ENCODE measurements at places on chromosomes 4 and X.
A peak's percentile ranks its signal among the peaks of the same experiment; 100 is the strongest.

DNA sequence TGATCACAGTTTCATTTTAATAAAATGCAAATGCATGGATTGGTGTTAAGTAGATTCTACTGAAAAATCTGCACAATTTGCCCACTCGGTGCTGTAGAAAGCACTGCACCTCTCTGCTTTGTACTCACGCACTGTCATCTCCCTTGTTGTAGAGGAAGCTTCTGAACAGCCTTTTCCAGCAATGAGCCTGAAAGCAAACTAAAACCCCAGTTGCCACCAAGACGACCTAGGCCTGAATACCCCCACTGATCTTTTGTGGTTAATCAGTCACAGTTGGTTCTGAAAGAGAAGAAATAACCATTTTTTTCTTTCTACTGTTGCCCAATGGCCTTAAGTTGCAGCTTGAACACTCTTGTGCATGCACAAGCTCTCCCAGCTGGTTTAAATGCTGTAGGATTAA, 229.8 kb downstream of the NLGN4X start:
- DNase-seq: no peak

DNA sequence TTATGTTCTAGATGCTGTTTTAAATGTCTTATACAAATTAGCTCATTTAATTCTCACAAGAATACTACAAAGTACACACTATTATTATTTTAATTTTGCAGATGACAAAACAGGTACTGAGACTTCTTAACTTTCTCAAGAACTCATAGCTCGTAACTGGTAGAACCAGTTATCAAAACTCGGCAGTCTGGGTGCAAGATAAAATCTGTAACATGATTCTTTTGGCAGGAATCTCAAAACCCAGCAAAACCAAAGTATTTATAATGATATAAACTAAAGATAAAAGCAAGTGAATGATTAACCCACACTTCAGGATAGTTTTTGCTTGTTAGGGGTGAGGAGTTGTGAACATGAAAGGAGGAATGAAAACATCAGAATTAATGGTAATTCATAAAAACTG, 27.6 kb downstream of the CLNK start:
- no peak for DNase-seq

DNA sequence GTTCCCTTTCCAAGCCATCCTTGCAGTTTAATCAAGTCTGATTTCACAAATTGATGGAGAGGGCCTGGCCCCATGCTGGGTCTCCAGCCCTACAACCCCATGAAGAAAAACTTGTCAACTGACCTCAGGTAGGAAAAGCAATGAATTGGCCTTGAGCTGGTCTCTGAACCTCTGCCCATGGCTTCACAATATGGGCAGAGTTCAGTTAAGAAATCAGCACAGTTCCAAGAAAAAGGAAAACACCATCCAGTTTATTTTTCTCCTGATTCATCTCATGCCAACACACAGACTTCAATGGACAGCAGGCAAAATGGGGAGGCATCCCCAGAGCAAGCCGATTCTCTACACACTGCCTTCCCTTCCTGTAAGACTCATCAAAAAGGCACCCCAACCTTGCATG, 3.3 kb downstream of the RIPPLY1 start:
- DNase-seq: no peak

- DNase-seq: no peak
Measured at GRCh38 chr4:86358257-86358656, 1.6 kb downstream of the MAPK10 start.

DNA sequence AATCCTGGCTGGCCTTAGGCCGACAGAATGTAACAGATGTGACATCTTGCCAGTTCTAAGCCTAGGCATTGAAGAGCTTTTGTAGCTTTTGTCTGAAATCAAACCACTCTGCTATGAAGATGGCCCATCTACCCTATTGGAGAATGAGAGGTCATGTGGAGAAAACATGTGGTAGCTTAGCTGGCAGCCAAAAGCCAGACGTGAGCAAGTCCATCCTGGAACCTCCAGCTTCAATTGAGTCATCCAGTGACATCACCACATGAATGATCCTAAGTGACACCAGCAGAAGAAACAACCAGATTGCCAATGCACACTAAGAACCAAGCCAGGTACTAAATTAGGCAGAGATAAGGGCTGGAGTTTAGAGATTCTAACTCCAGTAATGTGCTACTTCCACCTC, 154.8 kb upstream of the ZFP42 start:
- no peak for DNase-seq

DNA sequence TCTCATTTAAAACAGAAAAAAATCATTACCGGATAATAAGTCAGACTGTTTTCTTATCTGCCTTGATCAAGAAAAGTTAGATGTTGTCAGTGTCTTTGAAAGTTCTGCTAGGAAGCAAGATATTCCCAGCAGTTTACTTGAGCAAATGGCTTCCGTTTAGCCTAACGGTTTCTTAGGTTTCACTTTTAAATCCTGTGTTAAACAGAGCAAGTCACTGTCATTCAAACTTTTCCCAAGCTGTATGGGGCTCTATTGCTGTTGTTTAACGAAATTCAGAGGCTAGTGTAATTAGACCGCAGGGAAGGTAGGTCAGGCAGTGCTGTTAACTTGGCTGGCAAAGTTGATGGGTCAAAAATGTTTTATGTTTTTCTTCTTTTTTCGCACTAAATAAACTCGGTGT, 80.3 kb upstream of the NEIL3 start:
- no peak for DNase-seq

- no peak for DNase-seq
Measured at GRCh38 chr4:85613901-85614300, 139.0 kb downstream of the ARHGAP24 start.

DNA sequence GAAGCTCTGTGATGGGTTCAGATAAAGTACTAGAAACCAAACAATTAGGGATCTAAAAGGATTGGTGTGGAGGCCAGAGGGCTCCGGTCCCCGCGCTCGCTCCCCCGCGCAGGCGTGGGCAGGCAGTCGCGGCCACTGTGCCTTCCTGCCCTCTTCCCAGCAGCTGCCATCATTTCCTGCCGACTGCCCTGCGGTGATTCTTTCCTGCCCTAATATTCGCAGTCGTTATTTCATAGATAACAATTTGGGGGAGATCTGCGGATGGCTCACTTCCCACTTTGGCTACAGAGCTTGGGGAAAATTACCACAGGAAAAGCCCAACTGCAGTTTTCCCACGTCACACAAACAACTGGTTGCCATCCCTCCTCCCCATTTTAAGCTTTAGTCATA, 2.2 kb downstream of the GRIA2 start:
- DNase-seq: no peak

DNA sequence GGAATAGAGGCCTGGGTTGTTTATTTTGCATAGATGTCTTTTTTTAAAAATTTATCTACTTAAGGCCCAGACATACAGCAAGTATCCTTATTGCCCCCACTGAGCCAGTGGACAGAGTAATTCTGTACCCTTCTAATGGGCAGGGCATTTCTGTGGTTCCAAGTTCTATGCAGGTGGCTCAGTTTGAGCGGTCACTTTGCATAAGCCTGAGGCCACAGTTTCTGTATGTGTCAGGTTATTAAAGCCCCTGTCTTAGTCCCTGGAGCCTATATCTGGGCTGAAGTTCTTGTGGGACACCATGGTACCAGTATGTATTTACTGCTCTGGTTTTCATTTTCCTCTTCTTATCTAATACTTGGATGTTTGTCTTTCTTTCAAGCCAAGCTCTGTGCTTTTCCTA, 168.8 kb downstream of the MID1IP1 start:
- DNase-seq: no peak

DNA sequence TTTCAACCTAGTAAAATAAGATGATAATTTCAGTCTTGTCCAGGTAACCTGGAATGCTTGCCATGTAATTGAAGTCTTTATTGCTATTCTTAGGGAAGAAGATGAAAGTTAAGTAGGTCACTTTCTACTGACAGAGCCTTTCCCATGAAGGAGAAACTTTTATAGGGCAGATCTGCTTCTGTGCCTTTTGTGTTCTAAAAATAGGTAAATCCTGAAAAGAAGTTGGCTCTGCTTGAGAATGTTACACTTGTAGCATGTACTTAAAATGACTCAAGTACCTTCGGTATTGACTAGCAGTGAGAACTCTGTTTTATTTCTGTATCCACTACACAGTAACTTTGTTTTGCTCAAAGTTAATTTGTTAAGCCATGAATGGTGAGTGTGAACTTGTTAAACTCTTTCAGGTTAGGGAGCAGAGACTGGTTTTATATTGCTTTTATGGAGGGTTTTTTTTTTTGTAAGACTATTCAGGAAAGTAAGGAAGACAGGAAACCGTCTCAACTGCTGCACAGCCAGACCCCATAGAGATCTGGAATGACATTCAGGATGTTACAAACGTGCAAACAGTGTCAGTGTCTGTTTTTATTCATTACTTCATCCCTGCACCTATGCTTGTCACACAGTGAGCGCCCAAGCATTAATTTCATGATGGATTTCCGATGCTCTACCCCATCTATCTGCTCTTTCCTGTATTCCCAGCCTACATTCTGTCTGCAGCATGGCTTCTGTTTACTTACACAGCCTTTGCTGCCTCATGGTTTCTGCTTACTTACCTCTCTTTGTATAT, 53.0 kb downstream of the SEPTIN11 start:
- DNase-seq: no peak

DNA sequence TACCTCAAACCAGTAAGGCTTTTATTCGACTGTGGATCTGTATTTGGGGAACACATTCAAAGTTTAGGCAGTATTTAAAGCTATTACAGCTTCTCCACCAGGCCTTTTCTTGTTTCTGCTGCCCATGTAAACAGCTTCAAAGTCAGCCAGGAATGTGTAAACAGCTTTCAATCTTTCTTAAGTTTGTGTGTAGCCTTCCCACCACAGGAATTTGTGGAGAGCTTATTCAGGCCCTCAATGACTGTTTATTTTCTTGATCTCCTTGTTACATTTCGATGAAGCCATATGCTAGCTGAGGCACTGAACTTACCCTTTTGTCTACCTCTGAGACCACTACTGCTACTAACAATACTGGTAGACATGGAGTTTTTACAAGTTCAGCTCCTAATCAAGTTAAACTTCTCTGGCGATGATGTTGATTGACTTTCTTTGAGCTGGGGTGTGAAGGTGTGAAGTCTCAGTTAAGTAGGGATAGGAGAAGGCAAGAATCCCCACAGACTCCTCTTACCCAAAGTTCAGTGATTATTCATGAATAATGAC, 72.6 kb downstream of the NWD2 start:
- no peak for DNase-seq

DNA sequence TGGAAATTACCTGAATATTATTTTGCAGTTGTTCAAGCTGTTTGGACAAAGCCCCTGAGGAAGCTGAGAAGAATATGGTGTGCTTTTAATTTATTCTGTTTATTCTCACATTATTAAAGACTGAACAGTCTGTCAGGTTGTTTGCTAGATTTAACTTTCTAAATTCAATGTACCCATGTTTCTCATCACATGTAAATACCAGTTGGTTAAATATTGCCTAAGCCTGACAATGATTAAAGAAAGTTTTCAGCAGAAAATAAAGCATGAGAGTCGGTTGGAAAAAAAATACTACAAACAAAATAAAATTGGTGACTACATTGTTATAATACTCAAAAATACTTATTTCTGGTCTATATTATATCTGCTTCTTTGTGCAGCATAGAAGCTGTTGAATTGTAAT, 1974.7 kb downstream of the ARAP2 start:
- DNase-seq: no peak

- DNase-seq: no peak
Measured at GRCh38 chrX:123525123-123525725, 207.6 kb downstream of the THOC2 start.

- DNase-seq: no peak
Measured at GRCh38 chr4:61211781-61212180, 11.7 kb downstream of the ADGRL3 start.

DNA sequence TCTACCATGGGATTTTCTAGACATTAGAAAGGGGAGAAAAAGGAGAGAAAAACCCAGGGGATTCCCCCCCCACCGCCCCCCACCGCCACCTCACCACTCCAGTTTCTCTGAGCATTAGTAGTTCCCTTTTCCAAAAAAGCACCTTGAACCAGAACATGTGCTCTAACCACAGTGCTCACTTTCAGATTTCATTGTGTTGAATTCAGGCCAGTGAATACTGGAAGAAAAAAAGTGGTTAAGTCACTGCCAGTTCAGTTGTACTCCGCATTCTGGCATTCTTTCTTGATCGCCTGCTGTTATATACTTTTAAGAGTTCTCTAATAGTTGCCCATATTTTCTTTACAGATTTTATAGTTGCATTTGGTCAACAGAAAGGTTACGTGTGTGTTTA, 40.9 kb downstream of the JADE3 start:
- DNase-seq: no peak

DNA sequence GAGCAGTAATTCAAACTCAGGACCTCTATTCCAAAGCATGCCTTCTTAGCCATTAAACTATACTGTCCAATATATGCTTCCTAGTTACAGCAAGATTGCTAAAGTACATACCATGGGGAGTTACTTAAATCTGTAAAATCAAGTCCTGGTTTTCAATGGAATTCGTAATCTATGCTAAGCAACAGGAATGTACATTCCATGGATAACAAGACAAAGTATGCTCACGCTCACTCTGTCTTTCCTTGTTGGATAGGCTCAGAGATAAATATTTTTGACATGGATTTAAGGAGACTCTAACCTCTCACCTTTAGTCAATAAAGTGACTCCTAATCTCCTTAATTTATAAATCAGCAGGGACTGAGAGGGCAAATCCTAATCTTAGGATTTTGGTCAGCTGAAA, 47.3 kb upstream of the STK26 start:
- no peak for DNase-seq

DNA sequence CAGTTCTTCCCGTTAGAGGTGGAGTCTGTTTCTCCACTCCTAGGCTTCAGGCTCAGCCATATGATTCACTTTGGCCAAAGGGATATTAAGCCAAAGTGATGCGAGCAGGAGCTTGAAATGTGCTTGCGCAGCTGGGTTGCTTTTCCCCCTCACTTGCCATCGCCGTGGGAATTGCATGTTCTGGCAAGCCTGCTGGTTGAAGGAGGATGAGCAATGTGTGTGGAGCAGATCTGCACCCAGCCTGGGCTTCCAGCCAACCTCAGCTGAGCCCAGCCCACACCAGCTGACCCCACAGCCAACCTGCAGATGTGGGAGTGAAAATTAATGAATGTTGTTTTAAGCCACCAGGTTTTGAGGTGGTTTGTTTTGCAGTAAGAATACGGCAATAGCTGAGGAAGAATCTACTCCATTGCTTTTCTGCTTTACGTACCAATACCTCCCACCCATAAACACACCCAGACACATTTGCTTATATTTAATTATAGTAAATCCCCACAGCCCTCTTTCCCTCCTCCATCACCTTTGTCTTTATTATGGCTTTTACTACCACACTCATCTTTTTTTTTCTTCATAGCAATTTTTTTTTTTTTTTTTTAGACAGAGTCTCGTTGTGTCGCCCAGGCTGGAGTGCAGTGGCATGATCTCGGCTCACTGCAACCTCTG, 132.8 kb upstream of the FUNDC1 start:
- peak; percentile 74 for DNase-seq

DNA sequence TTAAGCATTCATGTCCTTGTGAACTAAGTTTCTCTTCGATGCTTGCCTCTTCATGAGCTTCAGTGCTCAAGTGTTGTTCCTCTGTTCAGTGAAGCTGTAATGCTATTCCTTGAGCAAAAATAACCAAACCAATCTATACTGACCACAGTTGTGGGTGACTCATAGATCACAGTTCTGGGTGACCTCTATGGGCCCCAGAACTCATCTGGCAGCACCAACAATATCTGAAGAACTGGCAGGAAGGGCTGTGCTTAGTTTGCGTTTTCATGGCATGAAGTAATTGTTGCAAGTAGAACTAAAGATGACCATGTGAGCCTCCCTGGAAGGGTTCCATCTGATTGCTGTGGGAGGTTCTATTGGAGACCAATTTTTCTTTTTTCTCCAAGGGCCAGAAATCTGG, 106.2 kb downstream of the CCNG2 start:
- DNase-seq: no peak

- DNase-seq: no peak
Measured at GRCh38 chr4:145625677-145626622, 6.8 kb downstream of the MMAA start.
